CD4-positive, alpha-beta T cell (primary cell): ENCODE measurements at places on chromosomes 1 and 21. TPM values are rescaled to one million over a fixed set of nuclear protein-coding genes. Genes with fewer than 3 reads are reported as not detected.

DENND2C gene
- total RNA-seq, result 1.6 TPM

GRCh38 chr1:202888221-202888530 is 773 bp downstream of the RABIF start:
- no peak for DNase-seq
- H3K4me3 ChIP-seq, result peak overlapping the region; percentile 77
- no peaks in the 10 kb centered on the region for H3K27me3 ChIP-seq

- H3K27me3 ChIP-seq, result no peaks in the 10 kb centered on the region
- no peaks in the 10 kb centered on the region for H3K36me3 ChIP-seq
- H3K4me3 ChIP-seq, result no peak overlapping the region
- no peak for DNase-seq
- H3K27ac ChIP-seq, result no peak overlapping the region
- H3K4me1 ChIP-seq, result no peaks in the 10 kb centered on the region
These were observed 28.5 kb downstream of the ETNK2 start for GRCh38 chr1:204123376-204123775.

FCRL6 gene
- total RNA-seq, result 0.28 TPM

DHRS3 gene
- total RNA-seq, result 102 TPM

GRCh38 chr1:1919304-1920056 is 401 bp upstream of the TMEM52 start:
- no peaks in the 10 kb centered on the region for H3K36me3 ChIP-seq
- peak overlapping the region; percentile 41 for H3K27ac ChIP-seq
- H3K4me1 ChIP-seq, result peaks cover 26% of the 10 kb centered on the region
- peak overlapping the region; percentile 50 for H3K4me3 ChIP-seq
- DNase-seq, result peak; percentile 100

KCNT2 gene
- not detected for total RNA-seq

DNA sequence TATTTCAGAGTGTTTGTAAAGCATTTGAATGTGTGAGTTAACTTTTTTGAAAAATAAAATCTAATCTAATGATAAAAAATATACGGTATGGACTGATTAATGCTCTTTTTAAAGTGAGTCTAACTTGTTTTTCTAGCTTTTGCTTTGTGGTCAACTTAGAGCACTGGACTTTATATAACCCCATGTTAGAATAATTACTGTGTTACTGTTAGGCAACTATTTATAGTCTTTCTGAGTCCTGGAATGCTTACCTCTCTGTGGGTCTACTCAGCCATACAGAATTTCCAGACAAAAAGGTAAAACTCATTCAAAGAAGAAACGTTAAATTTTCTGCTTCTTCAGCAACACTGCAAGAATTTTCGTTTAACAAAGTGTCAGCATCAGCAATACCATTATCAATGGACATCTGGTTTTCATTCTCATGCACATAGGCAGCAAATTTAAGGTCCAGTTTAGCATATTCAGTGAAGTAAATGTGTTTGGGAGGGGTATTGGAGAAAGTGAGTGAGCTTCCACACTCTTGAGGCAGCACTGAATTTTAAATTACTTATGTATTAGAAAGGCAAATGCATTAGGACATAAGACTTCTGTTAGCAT is 664.7 kb upstream of the NEGR1 start:
- no peak overlapping the region for H3K27ac ChIP-seq
- H3K36me3 ChIP-seq, result no peaks in the 10 kb centered on the region
- no peak overlapping the region for H3K4me3 ChIP-seq
- H3K4me1 ChIP-seq, result no peaks in the 10 kb centered on the region
- no peaks in the 10 kb centered on the region for H3K27me3 ChIP-seq

DNA sequence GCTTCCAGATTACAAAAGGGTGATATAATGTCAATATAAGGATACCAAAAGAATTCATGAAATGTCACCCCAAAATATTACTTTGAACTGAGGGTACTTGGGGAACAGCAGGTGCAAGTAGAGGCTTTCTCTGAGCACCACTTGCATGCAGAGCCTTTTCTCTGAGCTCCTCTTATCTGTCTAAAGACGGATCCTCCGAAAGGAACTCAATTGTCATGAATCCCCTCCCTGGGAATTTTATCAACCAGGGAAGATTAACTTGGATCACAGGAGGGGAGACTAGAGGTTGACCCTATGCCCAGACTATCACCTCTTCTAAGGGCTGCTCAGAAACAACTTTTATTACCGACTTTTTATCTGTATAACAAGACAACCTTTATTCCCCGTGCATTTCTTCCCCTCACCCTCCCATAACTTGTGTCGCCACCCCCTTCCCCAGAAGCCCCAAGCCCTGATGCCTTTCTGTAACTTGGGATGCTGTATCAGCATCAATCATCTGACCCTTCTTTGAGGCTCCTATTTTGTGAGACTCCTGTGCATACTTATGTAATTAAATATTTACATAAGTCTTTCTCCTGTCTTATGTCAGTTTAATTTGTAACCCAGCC is 94.1 kb downstream of the CACHD1 start:
- no peaks in the 10 kb centered on the region for H3K4me1 ChIP-seq
- DNase-seq, result no peak
- no peaks in the 10 kb centered on the region for H3K36me3 ChIP-seq
- no peak overlapping the region for H3K27ac ChIP-seq
- H3K27me3 ChIP-seq, result peaks cover 2% of the 10 kb centered on the region

- no peak for DNase-seq
- no peaks in the 10 kb centered on the region for H3K4me1 ChIP-seq
- H3K4me3 ChIP-seq, result no peak overlapping the region
- H3K36me3 ChIP-seq, result no peaks in the 10 kb centered on the region
- no peak overlapping the region for H3K27ac ChIP-seq
These were observed 19.7 kb upstream of the ZBTB40 start for GRCh38 chr1:22431965-22432364.

DNA sequence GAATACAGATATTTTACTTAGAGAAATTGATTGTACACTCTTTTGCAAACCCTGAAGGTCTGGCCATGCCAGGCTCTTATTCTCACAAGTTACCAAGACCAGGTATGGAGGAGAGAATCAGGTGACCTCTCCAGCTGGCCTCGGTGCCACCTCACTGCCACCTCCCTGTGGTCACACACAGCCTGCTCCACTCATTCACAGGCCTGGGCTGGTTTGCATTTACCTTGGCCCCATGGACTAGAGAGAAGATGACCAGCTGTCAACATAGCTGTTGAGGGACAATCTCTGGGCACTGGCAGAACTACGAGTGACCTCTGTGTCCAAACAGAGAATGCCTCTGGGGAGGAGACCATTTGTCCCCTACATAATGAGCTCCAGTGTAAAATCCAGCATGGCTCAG is 291.2 kb upstream of the RUNX1 start:
- H3K27ac ChIP-seq, result no peak overlapping the region
- no peak overlapping the region for H3K4me3 ChIP-seq
- DNase-seq, result no peak

DNA sequence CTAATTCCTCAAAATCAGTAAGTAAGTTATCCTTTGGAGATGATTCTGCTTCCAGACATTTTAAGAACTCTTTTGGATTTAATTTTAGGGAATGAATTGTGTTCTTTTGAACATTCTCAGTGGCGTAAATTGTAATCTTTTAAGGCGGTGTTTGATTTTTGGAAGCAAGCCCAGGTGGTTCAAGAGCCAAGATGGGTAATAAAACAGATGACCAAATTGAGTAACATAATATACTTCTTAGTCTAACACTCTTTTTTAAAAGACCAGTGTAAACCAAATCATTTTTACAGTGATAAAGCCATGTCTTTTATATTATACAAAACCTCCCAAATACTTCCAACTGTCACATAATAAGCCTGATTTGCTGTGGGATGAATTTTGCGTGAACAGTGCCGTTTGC is 133.8 kb downstream of the LRRC40 start:
- no peak for DNase-seq
- H3K4me3 ChIP-seq, result no peak overlapping the region
- no peaks in the 10 kb centered on the region for H3K4me1 ChIP-seq
- no peaks in the 10 kb centered on the region for H3K36me3 ChIP-seq
- no peak overlapping the region for H3K27ac ChIP-seq

- H3K36me3 ChIP-seq, result no peaks in the 10 kb centered on the region
- DNase-seq, result peak; percentile 19
- peaks cover 26% of the 10 kb centered on the region for H3K4me1 ChIP-seq
- H3K27ac ChIP-seq, result peak overlapping the region; percentile 13
- peak overlapping the region; percentile 59 for H3K4me3 ChIP-seq
- no peaks in the 10 kb centered on the region for H3K27me3 ChIP-seq
These were observed 950 bp upstream of the LRP8 start for GRCh38 chr1:53328541-53329499.

GRCh38 chr1:230899841-230900251 is 31.5 kb upstream of the C1orf198 start:
- DNase-seq, result no peak
- H3K27ac ChIP-seq, result no peak overlapping the region
- H3K4me3 ChIP-seq, result no peak overlapping the region
- H3K36me3 ChIP-seq, result peaks cover 4% of the 10 kb centered on the region
- H3K4me1 ChIP-seq, result no peaks in the 10 kb centered on the region
- no peaks in the 10 kb centered on the region for H3K27me3 ChIP-seq

FOXO6 gene
- total RNA-seq, result 1.2 TPM

SMG5 gene
- total RNA-seq, result 56.1 TPM

DNA sequence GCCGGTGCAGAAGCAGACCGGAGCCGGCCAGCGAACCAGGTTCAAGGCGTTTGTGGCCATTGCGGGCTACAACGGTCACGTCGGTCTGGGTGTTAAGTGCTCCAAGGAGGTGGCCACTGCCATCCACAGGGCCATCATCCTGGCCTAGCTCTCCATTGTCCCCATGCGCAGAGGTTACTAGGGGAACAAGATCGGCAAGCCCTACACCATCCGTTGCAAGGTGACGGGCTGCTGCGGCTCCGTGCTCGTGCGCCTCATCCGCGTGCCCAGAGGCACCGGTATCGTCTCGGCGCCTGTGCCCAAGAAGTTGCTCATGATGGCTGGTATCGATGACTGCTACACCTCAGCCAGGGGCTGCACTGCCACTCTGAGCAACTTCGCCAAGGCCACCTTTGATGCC is 38.1 kb downstream of the LRRC52 start:
- H3K4me1 ChIP-seq, result no peaks in the 10 kb centered on the region
- no peaks in the 10 kb centered on the region for H3K36me3 ChIP-seq
- H3K27ac ChIP-seq, result no peak overlapping the region
- DNase-seq, result no peak

GRCh38 chr1:100237091-100237490 is 12.5 kb downstream of the DBT start:
- H3K4me3 ChIP-seq, result no peak overlapping the region
- H3K4me1 ChIP-seq, result no peaks in the 10 kb centered on the region
- no peaks in the 10 kb centered on the region for H3K27me3 ChIP-seq
- no peak overlapping the region for H3K27ac ChIP-seq
- DNase-seq, result no peak
- peaks cover 62% of the 10 kb centered on the region for H3K36me3 ChIP-seq

LCE3E gene
- not detected for total RNA-seq

DNA sequence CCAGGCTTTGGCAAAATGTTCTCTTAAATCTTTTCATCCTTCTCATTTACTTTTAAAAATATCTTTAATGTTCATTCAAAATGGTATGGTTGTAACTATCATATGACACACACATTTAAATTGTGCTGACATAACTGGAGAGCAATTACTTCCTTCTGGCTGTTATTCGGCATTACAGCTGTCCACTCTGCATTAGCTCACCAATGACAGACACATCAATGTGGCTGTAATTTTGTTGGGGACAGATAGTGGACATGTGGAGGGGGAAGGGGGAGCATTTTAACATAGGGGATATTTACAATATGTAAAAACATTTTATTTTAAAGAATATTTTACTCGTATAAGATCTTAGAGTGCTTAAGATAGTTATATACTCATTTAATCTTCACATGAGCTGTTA is 319.8 kb downstream of the HMCN1 start:
- no peak overlapping the region for H3K4me3 ChIP-seq
- no peaks in the 10 kb centered on the region for H3K4me1 ChIP-seq
- H3K36me3 ChIP-seq, result no peaks in the 10 kb centered on the region
- no peaks in the 10 kb centered on the region for H3K27me3 ChIP-seq
- H3K27ac ChIP-seq, result no peak overlapping the region
- DNase-seq, result no peak

DNA sequence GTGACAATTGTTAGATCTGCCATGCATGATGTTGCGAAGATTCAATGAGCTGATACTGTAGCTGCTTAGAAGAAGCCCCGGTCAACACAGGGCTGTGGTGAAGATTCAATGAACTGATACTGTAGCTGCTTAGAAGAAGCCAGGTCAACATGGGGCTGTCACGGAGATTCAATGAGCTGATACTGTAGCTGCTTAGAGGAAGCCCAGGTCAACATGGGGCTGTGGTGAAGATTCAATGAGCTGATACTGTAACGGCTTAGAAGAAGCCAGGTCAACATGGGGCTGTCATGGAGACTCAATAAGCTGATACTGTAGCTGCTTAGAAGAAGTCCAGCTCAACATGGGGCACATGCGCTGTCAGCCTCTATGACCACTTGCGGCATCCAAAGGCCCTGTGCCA is 18.8 kb upstream of the BACE2 start:
- no peaks in the 10 kb centered on the region for H3K36me3 ChIP-seq
- no peak overlapping the region for H3K27ac ChIP-seq
- H3K27me3 ChIP-seq, result peaks cover 18% of the 10 kb centered on the region
- no peak for DNase-seq

- peaks cover 77% of the 10 kb centered on the region for H3K36me3 ChIP-seq
- H3K27me3 ChIP-seq, result no peaks in the 10 kb centered on the region
- H3K4me3 ChIP-seq, result no peak overlapping the region
These were observed 34.5 kb upstream of the KCNQ4 start for GRCh38 chr1:40748841-40749718.

- H3K4me1 ChIP-seq, result peaks cover 32% of the 10 kb centered on the region
- H3K36me3 ChIP-seq, result no peaks in the 10 kb centered on the region
These were observed 1.3 kb downstream of the AGRN start for GRCh38 chr1:1021010-1021919.

HIPK1 gene
- total RNA-seq, result 245 TPM

DNA sequence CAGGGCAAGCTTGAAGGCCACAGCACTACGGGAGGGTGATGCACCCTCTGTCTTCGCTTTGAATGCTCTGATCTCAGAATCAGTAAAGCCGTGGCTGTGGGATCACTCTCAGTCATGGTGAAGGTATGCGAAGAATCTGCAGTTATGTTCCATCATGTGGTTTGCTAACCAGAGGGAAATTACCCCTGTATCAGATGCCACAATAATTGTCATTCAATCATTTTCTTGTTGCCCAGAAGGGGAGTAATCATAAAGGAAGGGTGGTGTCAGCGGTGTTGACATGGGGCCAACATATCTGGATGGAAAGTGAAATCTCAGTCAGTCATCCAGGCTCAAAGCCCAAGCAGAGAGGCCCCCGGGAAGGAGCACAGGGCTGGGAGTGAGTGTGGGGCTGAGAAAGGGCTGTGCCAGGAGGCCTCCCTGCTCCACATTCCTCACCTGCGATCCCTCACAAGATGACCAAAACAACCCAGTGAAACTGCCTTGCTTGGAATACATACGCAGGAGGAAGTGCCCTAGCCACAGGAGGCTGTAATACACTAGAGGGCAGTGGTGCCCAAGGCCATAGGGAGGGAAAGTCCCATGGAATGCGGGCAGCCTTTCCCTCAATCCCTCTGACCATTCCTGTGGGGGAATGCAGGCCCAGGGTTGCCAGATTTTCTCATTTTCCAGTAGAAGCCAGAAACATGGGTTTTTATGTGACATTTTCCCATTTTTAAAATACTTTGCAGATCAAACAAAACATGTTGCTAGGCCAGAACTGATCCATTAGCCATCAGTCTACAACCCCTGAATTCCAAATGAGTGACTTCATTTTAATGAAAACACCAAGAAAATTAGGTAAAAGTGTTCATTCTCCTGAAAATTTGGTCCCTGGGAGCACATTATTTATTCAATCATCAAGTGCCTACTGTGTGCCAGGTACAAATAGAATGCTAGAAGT is 95.7 kb upstream of the VANGL1 start:
- H3K4me1 ChIP-seq, result no peaks in the 10 kb centered on the region
- no peaks in the 10 kb centered on the region for H3K36me3 ChIP-seq
- no peak for DNase-seq
- H3K4me3 ChIP-seq, result no peak overlapping the region
